ENCODE measurements at places on chromosomes 13 and 19. TPM values are rescaled to one million over a fixed set of nuclear protein-coding genes. Genes with fewer than 3 reads are reported as not detected.

DNA sequence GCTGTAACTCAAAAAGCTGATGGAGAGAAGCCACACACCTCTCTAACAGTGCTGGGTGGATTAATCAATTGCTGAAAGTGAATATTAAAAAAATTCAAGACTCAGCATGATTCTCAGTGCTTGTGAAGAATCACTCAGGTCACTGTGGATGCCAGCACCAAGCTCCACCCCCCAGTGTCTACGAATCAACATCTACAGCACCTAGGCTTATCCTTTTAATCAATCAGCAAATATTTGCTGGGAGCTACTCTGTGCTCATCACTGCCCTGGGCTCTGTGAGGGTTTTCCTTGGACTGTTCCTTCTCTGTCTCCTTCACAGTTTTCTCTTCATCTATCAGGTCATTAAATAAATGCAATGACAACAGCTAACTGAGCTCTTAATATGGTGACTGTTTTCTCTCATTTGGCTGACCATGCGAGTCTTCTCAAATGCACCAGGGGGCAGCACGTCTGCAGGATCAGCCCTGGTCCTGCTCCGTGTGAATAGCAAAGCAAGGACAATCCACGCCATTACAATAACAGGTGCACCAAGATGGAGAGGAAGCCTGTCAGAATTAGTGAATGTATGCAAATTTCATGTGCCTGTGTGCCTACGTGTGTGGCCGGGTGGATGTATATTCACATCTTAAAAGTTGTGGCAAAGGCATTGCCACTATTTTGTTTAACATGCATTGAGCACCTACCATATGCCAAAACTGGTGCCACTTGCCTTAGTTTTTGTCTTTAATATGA is 14.6 kb upstream of the C13orf42 start:
- no peaks in the 10 kb centered on the region for H3K27me3 ChIP-seq

DNA sequence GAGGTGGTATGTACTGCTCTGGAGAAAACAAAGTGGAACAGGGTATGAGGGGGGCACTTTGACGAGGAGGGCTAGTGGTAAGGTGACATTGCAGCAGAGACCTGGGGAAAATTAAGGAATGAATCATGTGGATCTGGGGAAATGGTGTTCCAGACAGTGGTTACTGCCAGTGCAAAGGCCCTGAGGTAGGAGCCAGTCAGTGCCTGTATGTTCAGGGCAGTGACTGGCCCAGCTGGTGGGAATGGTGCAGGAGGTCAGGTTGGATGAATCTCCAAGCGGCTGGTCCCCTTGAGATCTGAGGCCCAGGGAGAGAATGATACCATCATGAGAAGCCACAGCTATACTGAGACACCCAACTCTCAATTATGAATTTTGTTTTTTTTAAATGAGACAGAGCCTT is 4.9 kb downstream of the VAV1 start:
- no peaks in the 10 kb centered on the region for H3K4me1 ChIP-seq
- no peaks in the 10 kb centered on the region for H3K27me3 ChIP-seq
- DNase-seq, result no peak
- no peaks in the 10 kb centered on the region for H3K36me3 ChIP-seq
- H3K27ac ChIP-seq, result no peak overlapping the region

DNA sequence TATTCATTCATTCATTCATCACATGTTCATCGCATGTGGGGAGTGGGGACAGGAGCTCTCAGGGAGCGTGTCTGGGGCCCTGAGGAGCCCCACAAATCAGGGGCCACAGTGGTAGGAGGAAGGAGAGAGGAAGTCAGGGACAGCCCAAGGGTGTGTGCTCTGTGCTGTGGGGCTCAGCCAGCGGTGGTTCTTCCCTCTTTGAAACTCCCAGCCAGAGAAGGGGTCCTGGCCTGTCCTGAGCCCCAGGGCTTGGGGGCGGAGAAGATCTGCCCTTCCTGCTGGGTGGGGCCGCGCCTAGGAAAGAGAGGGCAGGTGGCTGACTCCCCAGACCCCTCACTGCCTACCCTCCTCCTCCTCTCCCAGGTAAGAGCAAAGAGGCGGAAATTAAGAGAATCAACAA is 14.6 kb downstream of the AP2A1 start:
- H3K4me3 ChIP-seq, result no peak overlapping the region
- peaks cover 39% of the 10 kb centered on the region for H3K36me3 ChIP-seq
- no peak overlapping the region for H3K27ac ChIP-seq
- no peak for DNase-seq
- peaks cover 3% of the 10 kb centered on the region for H3K4me1 ChIP-seq

GRCh38 chr19:14363183-14364097 is 17.8 kb upstream of the ADGRE5 start:
- DNase-seq, result peak; percentile 83
- no peaks in the 10 kb centered on the region for H3K36me3 ChIP-seq
- H3K27me3 ChIP-seq, result no peaks in the 10 kb centered on the region
- peak overlapping the region; percentile 20 for H3K4me3 ChIP-seq

DNA sequence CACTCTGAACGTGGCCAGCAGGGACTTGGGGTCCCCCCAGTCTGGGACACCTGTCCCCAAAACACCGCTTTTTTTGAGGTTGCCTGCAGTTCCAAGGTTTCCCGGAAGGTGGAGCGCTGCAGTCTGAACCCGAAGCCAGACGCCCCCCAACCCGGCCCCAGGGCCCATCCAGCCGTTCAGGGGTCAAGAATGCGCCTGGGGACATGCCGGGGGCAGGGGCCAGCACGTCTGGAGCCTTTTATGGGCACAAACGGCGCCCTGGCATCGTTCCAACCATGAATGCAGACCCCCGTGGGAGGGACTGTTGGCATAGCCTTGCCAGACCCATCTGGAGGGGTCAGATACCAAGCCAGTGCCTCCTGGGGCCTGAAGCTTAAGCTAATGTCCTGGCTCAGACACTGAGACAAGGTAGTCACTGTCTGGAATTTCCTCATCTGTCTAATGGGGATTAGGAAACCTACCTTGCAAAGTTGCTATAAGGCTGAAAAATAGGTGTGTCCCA is 6.9 kb downstream of the S1PR5 start:
- H3K36me3 ChIP-seq, result no peaks in the 10 kb centered on the region
- H3K27me3 ChIP-seq, result peaks cover 55% of the 10 kb centered on the region
- peaks cover 8% of the 10 kb centered on the region for H3K4me1 ChIP-seq
- no peak overlapping the region for H3K4me3 ChIP-seq
- DNase-seq, result peak; percentile 17

CGB8 gene
- total RNA-seq, result 0.31 TPM

DNA sequence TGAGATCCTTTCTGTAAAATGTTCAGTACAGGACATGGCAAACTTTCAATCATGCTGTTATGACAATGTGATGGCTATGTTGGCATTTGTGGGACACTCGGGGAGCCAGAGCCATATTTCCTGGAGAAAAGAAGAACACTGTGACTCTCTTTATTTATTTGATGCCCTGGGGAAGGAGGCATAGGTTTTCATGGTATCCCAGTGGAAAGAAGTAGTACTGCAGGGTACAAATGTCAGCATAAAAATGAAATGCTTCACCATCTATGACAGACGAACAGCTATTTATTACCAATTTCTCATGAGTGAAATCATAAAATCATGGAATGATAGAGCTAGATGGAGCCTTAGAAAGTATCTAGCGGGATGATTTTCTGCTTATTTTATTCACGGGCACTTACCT is 217.1 kb downstream of the COL4A1 start:
- no peak overlapping the region for H3K27ac ChIP-seq
- H3K27me3 ChIP-seq, result no peaks in the 10 kb centered on the region
- H3K4me3 ChIP-seq, result no peak overlapping the region
- H3K36me3 ChIP-seq, result no peaks in the 10 kb centered on the region

DNA sequence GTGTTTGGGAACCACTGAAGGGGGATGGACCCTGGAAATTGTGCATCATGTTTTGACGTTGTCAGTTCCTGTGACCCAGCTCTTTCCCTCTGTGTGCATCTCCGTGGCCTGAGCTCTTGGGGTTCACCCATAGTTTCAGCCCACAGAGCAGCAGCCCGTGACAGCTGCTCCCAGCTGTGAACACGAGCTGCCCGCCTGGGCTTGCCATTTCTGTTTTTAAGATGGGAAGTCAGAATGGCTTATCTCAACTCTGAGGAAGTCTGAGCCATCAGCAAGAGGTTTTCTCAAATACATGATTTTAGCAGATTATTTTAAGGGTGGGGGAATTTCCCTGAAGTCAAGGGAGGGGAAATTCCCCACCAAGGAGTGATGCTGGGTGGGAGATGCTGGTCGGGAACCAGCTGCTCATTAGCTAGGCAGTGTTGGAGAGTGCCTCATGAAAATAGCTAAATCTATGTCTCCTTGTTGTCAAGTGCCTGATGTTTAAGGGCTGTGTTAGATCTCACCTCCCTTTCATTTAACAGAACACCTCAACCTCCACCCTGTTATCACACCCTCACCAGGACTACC is 34.8 kb upstream of the C1QTNF9 start:
- peaks cover 33% of the 10 kb centered on the region for H3K4me1 ChIP-seq
- H3K27ac ChIP-seq, result peak overlapping the region; percentile 60
- no peaks in the 10 kb centered on the region for H3K27me3 ChIP-seq
- peak; percentile 52 for DNase-seq

JSRP1 gene
- 73.2 TPM for total RNA-seq

DNA sequence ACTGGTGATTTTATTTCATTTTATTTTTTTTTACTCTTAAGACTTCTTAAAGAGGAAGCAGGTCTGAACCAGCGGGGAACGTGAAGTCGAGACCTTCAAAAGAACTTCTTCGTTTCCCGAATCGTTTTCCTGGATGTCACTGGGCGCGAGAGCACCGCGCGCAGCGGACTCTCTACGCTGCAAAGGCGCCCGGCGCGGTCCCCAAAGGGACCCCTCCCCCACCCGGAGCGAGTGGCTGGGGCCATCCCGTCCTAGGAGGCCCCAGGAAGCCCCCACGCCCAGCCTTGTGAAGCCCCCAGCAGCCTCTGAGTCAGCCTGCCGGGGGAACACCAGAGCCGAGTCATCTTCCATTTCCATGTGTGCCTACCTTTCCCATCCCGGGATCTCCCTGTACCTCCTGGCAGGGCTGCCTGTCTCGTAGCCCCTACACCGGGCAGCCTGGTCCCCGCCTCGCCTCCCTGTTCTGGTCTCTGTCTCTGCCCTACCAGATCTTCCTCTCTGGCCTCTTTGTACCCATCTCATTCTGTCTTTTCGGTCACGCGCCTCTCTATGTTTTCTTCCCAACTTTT is 608 bp downstream of the CD70 start:
- DNase-seq, result peak; percentile 20
- peak overlapping the region; percentile 13 for H3K4me3 ChIP-seq
- H3K4me1 ChIP-seq, result peaks cover 8% of the 10 kb centered on the region
- H3K27me3 ChIP-seq, result peaks cover 72% of the 10 kb centered on the region
- no peak overlapping the region for H3K27ac ChIP-seq
- no peaks in the 10 kb centered on the region for H3K36me3 ChIP-seq

- peaks cover 54% of the 10 kb centered on the region for H3K4me1 ChIP-seq
- H3K27me3 ChIP-seq, result no peaks in the 10 kb centered on the region
- H3K27ac ChIP-seq, result peak overlapping the region; percentile 75
- peak; percentile 42 for DNase-seq
- no peak overlapping the region for H3K4me3 ChIP-seq
Observed at GRCh38 chr19:2039089-2039958, 11.7 kb downstream of the MKNK2 start.

LRRC63 gene
- 0.04 TPM for total RNA-seq

GRCh38 chr13:46008631-46009030 is 43.9 kb downstream of the ZC3H13 start:
- no peak for DNase-seq
- no peak overlapping the region for H3K4me3 ChIP-seq
- no peaks in the 10 kb centered on the region for H3K4me1 ChIP-seq
- no peaks in the 10 kb centered on the region for H3K27me3 ChIP-seq
- peaks cover 15% of the 10 kb centered on the region for H3K36me3 ChIP-seq

HIF3A gene
- 93.6 TPM for total RNA-seq

DNA sequence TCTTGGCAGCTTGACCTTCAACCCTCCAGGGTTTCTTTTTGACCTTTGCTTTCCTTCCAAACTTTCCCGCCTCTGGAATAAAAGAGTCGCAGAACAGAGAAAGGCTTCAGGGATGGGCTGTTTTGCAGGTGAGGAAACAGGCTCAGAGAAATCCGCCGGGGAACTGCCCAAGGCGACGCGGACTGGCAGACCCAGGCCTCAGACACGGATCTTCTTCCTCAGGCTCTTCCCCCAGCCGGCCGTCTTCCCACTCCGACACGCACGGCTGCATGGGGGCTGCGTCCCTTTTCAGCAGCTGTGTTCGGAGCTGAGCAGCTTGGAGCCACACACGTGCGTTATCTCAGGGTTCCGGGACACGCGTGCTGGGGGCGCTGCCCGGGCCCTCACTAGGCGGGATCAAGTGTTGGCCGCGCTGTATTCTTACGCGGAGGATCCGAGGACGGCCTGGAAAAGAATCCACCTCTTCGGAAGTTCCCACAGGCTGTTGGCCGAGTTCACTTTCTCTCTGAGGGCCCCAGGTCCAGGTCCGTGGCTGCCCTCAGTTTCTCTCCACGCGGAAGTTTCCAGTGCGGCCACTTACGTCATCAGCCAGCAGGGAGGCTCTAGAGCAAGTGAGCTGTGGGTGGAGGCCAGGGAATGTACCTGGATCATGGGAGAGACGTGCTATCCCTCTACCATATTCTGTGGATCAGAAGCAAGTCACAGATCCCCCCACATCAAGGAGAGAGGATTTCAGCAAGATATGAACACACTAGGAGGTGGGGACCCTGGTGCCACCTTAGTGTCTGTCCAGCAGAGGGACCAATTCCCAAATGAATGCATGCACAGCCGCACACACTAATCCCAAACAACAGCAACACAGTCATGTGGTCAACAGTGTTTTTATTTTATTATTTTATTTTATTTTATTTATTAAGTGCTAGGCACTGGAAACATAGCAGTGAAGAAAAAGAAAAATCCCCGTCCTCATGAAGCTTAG is 100.4 kb downstream of the ING1 start:
- H3K4me3 ChIP-seq, result no peak overlapping the region
- peaks cover 10% of the 10 kb centered on the region for H3K4me1 ChIP-seq
- H3K36me3 ChIP-seq, result no peaks in the 10 kb centered on the region
- H3K27ac ChIP-seq, result no peak overlapping the region
- H3K27me3 ChIP-seq, result peaks cover 25% of the 10 kb centered on the region

DNA sequence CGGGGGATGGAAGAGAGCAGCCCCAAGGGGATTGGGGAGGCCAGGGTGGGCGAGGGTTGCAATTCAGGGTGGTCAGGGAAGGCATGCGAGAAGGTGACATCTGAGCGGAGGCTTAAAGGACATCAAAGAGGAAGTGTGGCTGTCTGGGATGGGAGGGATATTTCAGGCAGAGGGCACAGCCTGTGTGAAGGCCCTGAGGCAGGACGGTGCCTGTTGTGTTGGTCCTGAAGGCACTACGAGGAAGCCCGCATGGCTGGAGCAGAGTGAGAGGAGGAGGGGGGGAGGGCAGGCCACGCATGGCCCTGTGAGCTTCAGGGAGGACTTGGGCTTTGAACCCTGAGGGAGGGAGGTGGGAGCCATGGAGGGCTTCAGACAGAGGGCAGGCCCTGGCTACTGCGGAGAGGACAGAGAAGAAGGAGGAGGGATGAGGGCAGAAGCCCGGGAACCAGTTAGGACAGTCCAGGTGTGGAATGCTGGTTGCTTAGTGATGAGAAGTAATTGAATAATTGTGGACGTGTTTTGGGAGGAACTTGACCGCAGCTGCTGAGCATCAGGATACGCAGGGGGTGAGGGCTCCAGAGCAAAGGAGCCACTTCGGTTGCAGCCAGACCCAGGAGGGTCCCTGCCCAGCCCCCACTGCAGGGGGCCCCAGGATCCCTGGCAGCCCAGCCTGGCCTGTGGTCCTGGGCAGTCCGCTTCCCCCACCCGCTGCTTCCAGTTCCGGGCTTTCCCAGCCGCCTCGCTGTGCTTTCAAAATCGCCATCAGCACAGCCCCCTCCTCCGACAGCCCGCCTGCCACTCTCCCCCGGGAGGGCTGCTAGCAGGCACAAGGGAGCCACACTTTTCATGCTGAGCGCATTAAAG is 6.2 kb downstream of the TLE6 start:
- DNase-seq, result peak; percentile 86
- no peaks in the 10 kb centered on the region for H3K36me3 ChIP-seq
- H3K4me1 ChIP-seq, result peaks cover 44% of the 10 kb centered on the region
- H3K4me3 ChIP-seq, result peak overlapping the region; percentile 38
- H3K27me3 ChIP-seq, result peaks cover 13% of the 10 kb centered on the region

All from muscle of leg (tissue), 16 donors.